ENCODE measurements at places on chromosomes 11 and 22.

DNA sequence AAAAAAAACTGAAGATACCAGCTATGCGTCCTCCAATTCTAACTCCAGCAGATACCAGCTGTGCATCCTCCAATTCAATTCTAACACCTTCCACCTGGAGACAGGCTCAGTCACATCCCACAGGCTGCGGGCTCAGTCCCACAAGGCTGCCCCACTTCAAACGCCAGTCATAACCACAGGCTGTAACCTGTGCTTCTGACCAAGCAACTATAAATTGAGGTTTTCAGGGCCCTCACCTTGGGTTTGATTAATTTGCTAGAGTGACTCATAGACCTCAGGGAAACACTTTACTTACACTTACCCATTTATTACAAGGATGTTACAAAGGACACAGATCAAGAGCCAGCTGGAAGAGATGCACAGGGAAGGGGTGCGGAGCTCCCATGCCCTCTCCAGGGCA, 32.4 kb upstream of the MSANTD2 start:
- no peak for DNase-seq

GRCh38 chr11:77542296-77542695, 47.5 kb upstream of the AQP11 start:
- DNase-seq, result no peak

DNA sequence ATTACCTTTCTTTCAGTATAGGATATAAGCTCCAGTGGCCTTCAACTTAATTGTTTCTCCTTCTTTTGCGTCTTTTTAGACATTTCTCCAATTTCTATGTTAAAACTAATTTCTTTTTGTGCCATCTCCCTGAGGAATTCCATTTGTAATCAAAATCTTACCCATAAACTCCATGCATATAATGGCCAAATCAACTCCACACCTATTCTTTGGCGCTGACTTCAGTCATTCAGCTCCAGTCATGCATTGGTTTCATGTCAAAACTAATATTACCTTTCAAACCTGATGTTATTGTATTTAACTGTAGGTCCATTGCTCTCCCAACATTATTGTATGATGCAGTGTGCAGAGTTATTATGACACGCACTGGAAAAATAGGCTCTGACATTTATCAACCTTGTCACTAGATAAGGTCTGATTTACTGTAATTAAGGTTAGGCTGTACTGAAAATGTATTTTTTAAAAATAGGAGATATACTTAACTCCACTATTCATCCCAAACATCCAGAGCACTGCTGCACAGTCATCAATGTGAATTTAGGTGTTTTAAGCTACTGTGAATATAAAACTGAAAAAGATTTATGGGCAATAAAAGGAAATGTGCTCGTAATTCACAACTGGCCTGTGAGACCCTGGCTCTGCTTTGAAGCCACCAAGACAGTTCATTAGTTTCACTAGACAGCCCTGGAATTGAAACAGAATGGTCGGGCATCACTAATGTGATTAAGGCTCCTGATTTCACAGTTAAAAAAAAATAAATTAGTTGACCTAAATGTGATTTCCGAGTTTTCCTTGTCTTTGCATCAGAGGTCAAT, 180.6 kb upstream of the GRIA4 start:
- DNase-seq, result no peak

- no peak for DNase-seq
These were observed 78.0 kb downstream of the PISD start for GRCh38 chr22:31583861-31584485.

DNA sequence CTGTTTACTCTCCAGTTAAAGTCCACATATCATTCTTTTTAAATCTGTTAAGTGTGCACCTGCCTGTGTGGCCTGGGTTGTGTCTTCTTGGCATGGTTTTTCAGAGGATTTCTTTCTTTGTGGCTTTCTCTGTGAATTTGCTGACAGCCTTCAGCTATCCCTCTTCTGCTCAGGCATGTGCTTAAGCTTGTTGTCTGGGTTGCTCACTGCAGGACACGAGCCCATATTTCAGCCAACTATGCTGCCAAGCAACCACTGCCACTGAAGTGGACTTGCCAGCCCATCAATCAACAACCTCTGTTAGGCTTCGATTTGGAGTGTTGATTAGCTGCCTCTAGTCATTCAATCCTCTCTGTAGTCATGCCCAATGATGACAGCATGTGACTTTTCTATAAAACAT, 18.4 kb downstream of the OR51I2 start:
- DNase-seq, result no peak

GRCh38 chr11:61106296-61106695, 4.0 kb downstream of the CD5 start:
- no peak for DNase-seq

- DNase-seq, result no peak
These were observed 198.2 kb downstream of the SNX19 start for GRCh38 chr11:130718120-130718519.

- no peak for DNase-seq
These were observed 29.5 kb downstream of the CHEK2 start for GRCh38 chr22:28711820-28712777.

DNA sequence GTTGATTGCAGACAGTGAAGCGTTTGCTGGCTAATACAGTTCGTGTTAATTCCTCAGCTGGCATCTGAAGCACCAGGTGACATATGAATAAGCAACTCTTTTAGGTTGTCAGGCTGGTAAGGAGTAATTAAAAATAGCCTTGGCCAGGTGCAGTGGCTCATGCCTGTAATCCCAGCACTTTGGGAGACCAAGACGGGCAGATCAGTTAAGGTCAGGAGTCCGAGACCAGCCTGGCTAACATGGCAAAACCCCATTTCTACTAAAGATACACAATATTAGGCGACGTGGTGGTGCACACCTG, 74.9 kb downstream of the CECR2 start:
- no peak for DNase-seq

- no peak for DNase-seq
These were observed 350.6 kb downstream of the TENM4 start for GRCh38 chr11:79090191-79090705.

DNA sequence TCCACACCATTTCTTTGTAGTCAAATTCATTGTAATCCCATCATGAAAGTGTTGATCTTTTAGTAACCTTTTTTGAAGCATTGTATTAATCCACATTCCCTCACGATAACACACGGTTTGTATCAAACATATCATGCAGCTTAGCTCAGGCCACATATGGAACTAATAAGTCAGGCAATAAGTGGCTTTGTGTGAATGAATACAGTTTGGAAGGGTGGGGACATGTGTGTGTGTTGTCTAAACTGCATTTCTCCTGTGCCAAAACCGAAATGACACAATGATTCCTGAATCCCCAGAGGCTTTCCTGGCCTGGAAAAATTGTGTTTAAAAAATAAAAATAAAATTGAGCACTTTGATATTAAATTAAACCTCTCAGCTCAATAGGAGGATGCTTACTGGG, 98.3 kb downstream of the WNT11 start:
- no peak for DNase-seq

- DNase-seq, result no peak
These were observed 137.6 kb upstream of the TTC12 start for GRCh38 chr11:113176599-113177360.

DNA sequence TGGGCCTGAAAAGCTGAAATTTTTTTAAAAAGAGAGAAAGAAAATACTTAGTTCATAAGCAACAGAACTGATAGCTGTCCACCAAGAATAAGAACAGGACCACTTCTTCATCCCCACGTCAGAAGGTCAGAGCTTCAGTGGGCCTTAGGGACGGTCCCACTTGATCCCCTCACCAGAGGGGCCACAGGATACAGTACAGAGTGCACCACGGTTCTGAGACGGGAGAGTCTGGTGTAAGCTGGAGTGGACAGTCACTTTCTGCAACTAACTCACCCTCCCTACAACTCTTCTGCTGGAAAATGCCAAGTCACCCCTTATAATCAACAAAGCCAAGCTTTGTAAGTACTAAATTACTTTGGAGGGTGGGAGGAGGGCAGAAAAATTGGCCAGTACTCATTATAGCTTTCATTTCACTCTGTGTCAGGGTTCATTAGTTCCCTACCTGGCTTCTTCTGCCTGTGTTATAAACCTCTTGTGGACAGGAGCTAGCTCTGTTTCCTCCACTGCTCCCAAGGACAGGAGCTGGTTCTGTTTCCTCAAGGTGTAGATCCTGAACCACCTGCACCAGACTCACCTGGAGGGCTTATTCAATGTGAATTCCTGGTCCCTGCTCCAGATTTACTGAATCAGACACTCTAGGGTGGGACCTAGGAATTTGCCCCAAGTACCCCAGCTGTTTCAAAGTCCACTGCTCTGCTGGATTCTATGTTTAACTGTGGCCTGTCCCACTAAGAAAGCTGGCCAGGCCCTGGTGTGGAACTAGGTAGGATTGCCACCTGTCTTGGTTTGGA, 39.6 kb downstream of the SCGB1A1 start:
- no peak for DNase-seq

- no peak for DNase-seq
These were observed 122.4 kb upstream of the HSD17B12 start for GRCh38 chr11:43558146-43558545.

DNA sequence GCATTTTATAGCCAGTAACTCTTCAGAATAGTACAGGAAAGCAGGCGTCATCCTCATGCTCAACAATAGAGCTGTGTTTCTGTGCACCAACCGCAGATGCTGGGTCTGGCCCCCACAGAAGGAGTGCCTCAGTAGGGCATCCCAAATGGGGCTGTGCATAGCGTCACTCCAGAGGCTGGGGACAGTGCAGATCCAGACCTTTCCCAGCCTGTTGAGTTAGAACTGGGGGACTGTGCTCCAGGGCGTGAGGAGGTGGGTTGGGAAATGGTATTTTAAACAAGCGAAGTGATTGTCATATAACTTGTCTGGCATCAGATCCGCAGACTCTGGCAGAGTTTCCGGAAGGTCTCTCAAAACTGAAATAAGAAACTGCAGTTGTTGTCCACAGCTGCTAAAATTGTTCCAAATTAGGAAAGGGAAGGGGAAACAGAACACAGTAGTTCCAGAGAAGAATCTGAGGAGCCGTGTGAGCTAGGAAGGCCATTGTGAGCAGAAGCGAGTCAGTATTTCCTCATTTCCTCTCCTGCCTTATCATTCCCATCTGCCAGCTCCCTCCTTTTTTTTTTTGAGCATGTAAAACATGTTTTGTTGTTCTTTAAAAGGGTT, 52.2 kb downstream of the JAM3 start:
- peak; percentile 9 for DNase-seq

DNA sequence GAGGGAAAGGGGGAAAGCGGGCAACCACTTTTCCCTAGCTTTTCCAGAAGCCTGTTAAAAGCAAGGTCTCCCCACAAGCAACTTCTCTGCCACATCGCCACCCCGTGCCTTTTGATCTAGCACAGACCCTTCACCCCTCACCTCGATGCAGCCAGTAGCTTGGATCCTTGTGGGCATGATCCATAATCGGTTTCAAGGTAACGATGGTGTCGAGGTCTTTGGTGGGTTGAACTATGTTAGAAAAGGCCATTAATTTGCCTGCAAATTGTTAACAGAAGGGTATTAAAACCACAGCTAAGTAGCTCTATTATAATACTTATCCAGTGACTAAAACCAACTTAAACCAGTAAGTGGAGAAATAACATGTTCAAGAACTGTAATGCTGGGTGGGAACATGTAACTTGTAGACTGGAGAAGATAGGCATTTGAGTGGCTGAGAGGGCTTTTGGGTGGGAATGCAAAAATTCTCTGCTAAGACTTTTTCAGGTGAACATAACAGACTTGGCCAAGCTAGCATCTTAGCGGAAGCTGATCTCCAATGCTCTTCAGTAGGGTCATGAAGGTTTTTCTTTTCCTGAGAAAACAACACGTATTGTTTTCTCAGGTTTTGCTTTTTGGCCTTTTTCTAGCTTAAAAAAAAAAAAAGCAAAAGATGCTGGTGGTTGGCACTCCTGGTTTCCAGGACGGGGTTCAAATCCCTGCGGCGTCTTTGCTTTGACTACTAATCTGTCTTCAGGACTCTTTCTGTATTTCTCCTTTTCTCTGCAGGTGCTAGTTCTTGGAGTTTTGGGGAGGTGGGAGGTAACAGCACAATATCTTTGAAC, 6.8 kb downstream of the MALAT1 start:
- DNase-seq, result no peak

GRCh38 chr11:11416917-11417316, 63.9 kb upstream of the CSNK2A3 start:
- peak; percentile 61 for DNase-seq

- DNase-seq, result no peak
These were observed 19.3 kb downstream of the ZC3H7B start for GRCh38 chr22:41320416-41321240.

DNA sequence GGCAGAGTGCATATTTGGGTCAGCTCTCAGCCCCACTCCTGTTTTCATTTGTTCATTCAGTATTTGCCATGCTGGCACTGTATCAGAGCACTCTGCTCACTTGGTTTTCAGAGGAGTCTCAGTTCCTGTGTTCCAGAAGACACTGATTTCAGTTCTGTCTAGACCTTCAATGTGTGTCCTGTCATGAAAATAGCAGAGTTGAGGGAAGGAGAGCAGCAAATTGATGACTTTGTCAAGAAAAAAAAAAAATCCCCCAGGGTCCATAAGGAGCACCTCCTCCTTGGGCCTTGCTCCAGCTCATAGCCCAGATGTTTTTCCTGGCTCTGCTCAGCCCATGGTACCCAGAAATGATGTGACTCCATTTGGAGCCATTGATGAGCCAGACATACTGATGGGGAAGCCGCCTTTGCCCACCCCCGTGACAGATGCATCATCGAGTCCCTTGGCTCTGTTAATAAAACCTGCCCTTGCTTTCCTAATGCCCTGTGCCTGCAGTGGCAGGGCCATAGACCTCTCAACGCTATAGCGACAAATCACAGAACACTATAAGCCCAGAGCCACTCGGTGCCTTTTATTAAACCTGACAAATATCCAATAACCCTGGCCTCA, 107.0 kb downstream of the PKNOX2 start:
- no peak for DNase-seq

DNA sequence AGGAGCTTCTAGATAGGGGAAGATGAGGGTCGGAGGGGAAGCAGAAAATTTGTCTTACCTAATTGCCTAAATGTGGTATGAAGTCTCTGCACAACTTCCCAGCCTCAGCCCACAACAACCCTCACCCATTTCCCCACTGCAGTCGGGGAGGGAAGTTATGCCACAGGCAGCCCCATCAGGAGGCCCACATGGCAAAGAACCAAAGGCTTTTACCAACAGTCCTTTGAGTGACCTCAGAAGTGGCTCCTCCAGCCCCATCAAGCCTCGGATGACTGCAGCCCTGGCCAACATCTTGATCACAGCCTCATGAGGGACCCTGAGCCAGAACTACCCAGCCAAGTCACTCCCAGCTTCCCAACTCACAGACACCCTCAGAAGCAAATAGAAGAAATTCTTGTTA, 54.8 kb downstream of the CHST1 start:
- DNase-seq, result peak; percentile 3

GRCh38 chr11:88297863-88298262, 39.7 kb downstream of the CTSC start:
- DNase-seq, result no peak

- no peak for DNase-seq
These were observed 46.5 kb upstream of the SOX6 start for GRCh38 chr11:16402654-16403447.

DNA sequence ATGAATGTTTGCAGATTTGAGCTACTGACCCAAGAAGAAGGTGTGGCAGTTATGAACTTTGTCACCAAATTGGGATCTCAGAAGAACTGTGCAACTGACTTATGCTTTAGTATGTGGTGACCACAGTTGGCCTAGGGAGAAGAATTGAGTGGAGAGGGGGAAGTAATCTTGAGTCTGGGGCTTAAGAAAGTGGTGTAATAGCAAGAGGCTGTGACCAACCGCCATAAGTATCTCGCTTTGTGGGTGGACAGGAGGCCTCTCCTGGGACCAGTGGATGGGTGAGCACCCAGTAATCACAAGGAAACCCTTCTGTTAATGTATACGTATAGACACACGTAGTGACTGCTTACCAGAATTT, 12.7 kb upstream of the IL10RA start:
- no peak for DNase-seq
